ENCODE measurements at places on chromosomes 4 and X.

DNA sequence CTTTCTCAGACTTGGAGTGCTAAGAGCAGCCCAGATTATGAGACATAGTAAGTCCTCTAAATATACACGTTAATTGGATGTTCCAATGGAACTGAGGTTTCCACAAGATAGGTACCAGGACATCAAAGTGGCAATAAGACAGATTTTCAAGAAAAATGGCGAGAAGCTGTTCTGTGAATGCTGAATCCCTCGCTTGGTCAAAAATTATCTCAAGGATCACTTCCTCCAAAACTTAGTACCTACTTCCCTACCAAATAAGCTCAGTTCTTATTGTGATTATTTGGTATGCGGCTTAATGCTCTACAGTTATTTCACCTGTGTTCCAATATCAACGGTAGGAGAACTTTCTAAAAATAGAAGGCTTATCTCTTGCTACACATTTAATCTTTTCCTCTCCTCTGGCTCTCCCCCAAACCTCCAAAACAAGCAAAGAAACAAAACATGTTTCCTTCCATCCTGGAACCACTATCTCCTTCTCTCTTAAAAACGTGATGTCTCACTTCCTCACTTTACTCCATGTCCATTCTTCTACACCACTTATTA is 14.7 kb downstream of the PDGFC start:
- no peak for DNase-seq

GRCh38 chr4:131609039-131609438 is 1540.1 kb upstream of the PCDH10 start:
- DNase-seq: no peak

DNA sequence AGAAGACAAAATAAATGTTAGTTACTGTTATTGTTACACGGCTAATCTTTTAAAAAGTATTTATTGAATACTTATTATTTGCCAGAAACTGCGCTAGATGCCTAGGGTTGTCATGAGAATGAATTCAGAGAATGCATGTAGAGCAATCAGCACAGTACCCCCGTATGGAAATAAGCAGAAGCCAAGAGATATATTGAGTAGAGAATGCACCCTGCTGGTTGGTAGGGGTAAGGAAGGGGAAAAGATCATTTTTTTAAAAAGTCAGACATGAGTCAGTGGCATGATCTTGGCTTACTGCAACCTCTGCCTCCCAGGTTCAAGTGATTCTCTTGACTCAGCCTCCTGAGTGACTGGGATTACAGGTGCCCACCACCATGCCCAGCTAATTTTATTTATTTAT is 13.1 kb upstream of the DRP2 start:
- DNase-seq: peak; percentile 3

DNA sequence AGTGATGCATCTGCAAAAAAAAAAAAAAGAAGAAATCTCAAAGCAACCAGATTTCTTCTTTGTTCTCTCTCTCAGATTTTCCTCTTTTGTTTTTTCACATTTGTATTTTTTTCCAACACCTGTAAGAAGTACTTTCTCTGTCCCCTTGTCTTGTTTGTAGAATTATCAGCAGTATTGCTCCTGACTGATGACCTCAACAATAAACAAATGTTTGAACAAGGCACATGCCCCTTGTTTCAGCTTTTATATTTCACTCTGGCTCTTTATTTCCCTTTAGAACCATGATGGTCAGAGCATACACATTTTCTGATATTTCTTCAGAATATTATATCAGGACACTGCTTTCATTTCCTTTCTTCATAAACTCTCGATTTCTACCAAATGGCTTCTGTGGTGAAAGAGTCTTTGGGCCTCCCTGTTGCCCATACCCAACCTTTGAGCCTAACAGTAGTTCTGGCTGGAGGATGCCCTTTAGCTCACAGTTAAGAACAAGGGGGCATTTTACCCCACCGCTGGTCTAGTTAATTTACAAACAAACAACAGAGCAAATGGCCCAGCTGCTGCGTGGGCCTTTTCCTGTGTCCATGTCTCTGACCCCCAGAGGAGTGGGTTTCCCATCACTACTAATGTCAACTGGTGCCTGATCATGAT is 142.5 kb upstream of the SMAD1 start:
- no peak for DNase-seq

GRCh38 chr4:70298051-70298450 is 36.7 kb upstream of the CABS1 start:
- no peak for DNase-seq

DNA sequence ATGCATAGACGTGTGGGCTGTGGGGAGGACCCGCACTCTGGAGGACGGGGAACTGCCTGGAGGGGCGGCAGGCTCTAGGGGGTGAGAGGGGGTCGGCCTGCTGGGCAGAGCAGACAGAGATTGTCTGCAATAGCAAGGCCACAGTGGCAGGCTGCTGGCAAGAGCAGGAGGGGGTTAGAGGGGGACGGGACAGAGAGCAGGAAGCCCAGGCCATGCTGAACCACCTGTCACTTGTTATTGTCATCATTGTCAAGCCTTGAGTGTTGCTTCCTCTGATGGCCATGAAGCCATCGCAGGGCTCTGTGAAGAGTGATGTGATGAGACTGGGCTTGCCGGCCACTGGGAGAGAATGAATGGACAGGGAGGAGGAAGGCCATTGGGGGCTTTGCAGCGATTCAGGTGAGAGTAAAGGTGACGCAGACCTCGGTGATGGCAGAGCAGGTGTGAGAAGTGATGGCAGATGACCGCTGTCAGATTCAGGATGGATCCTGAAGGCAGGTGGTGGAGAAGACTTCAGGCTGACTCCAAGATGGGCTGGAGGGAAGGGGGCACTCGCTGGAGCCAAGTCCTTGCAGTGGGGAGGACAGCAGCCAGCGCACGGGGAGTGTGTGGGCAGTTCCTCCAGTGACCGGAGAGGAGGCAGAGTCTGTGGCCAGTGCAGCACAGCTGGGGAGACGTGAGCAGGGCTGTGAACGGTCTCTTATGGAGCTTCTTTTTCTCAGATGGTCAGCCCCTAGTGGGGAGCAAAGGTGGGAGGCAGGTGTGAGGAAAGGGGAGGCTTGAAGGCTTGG is 43.6 kb downstream of the HTT-AS start:
- DNase-seq: no peak

GRCh38 chr4:30632751-30633150 is 87.4 kb upstream of the PCDH7 start:
- DNase-seq: no peak

DNA sequence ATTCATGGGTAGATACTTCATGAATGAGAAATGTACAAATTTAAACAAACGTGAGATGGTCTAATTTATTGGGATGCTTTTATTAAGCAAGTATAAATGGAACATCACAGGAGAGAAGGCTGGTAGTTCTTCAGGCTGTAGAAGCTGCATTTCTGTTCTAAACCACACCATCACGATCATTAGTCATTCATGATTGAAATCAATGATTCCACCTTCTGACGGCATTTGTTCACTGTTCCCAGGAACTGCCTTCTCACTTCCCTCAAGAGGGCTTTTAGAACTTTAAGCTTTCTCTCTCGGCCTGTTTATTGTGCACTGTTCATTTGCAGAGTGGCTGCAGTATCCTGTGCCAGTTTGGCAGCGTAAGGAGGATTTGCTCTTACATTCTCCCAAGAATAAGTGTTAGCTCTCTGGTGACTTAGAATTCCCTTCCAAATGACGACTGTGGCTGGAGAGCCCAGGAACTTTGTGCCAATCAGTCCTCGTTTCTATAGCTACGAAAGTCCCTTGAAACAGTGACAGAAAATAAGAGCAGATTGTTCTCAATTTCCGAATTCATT is 54.7 kb downstream of the MFAP3L start:
- no peak for DNase-seq

GRCh38 chr4:102451266-102451665 is 49.9 kb upstream of the NFKB1 start:
- DNase-seq: no peak

- DNase-seq: no peak
Measured at GRCh38 chr4:128449251-128449650, 161.6 kb upstream of the PGRMC2 start.

DNA sequence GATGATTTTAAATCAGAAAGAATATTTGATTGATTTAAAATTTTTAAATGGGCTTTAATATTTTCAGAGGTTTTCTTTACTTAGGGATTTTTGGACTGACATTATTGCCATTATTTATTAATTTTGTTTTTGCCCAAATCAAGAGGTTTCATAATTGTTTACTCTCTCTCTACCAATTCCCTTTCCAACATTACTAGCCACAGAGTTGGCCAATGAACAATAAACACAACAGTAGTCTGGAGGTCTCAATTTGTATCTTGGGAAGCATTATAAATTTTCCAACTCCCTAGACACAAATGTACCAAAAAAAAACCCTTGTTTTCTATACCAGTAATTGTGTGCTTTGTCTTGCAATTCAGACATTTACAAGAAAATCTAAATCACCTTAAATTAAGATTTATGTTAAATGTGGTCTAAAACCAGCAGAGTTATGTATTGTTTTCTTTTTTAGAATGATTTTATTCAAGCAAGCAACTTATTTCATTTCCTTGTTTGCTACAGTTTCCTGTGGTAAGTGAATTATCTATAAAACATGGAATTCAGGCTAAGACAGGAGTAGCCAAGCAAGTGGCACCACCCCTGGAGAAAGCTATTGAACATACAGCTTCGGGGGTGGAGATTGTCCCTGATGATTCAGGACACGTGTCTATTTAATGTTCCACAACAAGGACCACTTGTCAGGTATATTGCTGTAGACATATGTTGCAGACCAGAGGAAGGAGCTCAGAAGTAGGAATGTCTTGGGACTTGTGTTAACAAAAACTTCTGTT is 622 bp downstream of the KLKB1 start:
- no peak for DNase-seq

All from DMS79 treated with DMSO at 0.1 percent for 48 hours (cell line).